RKO (cell line): ENCODE measurements at places on chromosomes 7 and 10.

DNA sequence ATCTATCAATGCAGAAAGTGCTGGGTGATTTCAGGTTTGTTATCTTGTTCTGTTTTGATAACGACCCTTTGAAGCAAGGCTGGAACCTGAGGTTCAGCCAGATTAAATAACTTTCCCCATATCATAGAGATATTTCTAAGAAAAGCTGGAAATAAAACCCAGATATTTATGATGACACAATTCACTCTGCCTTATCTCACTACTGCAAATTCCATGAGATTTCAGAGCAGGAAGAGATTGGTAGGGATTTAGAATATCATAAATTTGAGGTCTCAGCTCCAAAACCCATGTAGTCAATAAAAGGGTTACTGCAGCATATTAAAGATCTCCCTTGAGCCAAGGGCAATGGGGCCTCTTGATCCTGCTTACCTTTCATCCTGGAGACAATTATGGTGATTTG, 692.5 kb upstream of the IGFBP3 start:
- no peak for DNase-seq

GRCh38 chr7:105346593-105347322, 42.0 kb downstream of the SRPK2 start:
- DNase-seq, result no peak

DNA sequence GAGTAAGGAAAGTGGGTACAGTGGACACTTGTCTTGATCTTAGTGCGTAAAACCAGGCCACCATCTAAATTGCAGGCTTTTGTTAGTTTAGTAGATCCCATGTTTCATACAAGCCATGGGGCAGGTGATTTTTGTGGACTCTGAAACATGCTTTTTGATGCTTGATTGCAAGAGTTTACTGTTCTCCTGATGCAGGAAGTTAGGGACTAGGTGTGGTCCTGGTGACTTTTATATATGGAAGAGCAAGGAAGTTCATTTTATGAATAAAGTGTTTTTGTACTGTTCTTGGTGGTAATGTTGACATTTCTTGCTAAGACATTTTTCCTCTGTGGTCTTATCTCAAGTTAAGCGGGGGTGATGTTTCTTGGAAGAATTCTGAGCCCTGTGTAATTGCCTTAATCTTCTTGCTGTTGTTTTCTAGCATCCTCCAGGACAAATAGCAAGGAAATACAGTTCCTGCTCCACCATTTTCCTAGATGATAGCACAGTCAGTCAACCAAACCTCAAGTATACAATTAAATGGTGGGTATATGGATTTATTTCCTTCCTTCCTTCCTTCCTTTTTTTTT, 89.0 kb upstream of the GJD4 start:
- DNase-seq, result no peak

- no peak for DNase-seq
These were observed 4.4 kb downstream of the RASSF4 start for GRCh38 chr10:44963772-44964633.

DNA sequence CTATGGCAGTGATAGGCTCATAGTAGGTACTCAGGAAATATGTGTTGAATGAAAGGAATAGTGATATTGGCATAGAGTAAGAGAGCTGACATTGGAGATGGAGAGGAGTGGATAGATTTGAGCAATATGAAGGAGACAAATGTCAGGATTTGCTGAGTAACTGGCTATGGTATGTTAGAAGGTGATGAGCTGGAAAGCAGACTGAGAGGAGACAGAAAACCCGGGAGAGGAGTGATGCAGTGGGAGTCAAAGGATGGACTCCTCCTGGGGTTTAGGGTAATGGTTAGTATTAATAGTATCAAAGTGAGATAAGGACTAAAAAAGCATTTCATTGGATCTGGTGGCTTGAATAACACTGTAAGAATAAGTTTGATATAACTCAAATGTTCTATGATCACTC, 64.8 kb downstream of the CD36 start:
- no peak for DNase-seq

- no peak for DNase-seq
These were observed 19.7 kb upstream of the SLC18A2 start for GRCh38 chr10:117221156-117221711.

GRCh38 chr7:41885078-41885477, 182.2 kb upstream of the INHBA start:
- no peak for DNase-seq

- DNase-seq, result no peak
These were observed 21.5 kb downstream of the CLDN12 start for GRCh38 chr7:90424720-90425119.

- DNase-seq, result no peak
These were observed 460.5 kb downstream of the RPS24 start for GRCh38 chr10:78494179-78494578.

GRCh38 chr10:101609481-101609880, 21.4 kb downstream of the DPCD start:
- DNase-seq, result no peak

DNA sequence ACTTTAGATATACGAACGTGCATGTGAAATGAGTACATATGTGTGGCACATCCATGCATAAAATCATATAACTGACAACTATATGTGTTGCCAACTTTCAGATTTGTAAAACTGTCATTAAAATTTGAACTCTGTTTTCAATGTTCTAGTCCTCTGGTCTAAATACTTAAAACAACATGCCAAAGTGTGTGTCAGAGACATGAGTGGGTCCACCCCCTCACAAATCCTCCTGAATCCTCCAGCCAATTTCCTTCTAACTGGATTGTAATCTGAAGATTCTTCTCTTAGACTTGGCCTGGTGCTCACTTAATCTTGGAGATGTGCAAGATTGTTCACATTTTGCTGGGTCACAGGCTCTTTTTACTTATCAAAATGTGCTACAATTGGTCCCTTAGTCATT, 184.1 kb downstream of the RELN start:
- DNase-seq, result no peak

DNA sequence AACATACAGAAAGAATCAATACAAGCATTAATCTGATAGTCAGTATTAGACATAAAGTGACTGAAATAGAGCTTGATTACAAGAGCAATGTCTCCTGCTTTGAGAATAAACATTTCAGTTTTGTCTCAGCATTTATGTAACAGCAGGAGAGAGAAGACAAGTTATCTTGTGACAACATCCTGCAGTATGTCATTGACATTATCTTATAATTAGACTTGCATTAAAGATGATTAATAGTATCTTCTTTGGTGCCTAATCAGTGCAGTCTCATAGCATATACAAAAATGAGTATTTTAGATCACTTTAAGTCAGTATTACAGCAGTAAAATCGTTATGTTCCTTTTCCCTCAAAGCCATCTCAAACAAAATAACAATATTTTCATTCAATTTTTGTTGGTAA, 436.1 kb upstream of the ETV1 start:
- DNase-seq, result no peak

DNA sequence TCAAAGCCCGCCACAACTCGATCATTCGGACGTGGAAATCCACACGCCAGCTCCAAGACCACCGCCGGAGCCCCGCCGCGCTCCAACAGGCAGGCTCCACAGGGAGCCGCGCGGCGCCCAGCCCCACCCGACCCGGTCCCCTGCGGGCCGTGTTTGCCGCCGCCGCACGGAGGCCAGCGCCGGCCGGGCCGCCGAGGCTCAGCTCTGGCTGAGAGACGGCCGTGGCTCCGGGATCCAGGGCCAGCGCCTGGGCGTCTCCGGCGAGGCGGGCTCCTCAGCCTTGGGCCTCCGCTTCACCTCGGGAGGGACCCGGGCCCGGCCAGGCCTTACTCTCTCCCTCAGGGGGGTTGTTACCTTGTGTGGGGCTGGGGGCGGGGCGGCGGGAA, 333 bp downstream of the SMNDC1 start:
- no peak for DNase-seq

- no peak for DNase-seq
These were observed 36.0 kb upstream of the NRP1 start for GRCh38 chr10:33370434-33370930.
